ENCODE measurements at places on chromosomes 7 and 10.
A peak's percentile ranks its signal among the peaks of the same experiment; 100 is the strongest.

- no peak for DNase-seq
These were observed 54.2 kb downstream of the TACR2 start for GRCh38 chr10:69362471-69362954.

- peak; percentile 15 for DNase-seq
These were observed 8.9 kb downstream of the FBXL13 start for GRCh38 chr7:103065667-103066066.

- no peak for DNase-seq
These were observed 341.8 kb upstream of the CNTNAP2 start for GRCh38 chr7:145774777-145775176.

GRCh38 chr7:139762886-139763285 lies 14.9 kb downstream of the HIPK2 start:
- DNase-seq, result no peak

- DNase-seq, result no peak
These were observed 172.0 kb downstream of the PRPF18 start for GRCh38 chr10:13758756-13759155.

DNA sequence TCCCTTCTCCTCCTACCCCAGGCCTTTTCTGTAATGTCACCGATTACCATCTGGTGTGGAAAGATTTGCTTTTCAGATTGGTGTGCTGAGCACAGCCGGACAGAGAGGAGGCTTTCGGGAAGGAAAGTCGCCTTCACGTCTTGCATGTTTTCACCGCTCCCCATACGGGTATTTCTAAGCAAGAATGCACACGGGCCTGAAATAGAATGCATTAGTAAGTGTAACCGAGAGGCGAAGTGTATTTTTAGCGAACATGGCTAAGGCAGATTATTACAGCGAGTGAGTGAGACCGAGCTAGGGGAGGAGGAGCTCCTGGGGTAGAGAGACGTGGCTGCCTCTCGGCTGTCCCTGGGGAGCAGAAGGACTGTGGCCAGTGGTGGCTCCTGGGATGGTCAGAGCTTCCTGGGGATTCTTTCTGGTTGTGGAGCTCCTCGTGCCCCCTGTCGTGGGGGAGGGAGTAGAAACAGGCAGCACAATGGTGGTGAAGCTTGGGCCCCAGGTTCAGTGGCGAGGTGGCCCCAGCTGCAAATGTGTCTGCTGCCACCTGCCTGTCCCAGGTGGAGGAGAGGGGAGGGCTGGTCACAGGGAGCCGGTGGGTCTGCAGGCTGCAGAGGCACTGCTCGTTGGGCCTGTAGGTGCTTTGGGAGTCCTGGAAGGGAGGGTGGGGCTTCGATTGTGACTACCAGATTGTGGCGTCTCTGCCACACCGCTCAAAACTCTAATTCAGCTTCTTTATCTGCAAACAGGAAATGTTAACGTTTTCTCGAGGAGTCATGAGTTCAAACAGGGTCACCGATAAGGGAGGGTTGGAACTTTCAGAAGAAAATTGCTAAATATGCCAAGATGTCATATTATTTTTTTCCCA lies 135.8 kb downstream of the CAMK1D start:
- no peak for DNase-seq

DNA sequence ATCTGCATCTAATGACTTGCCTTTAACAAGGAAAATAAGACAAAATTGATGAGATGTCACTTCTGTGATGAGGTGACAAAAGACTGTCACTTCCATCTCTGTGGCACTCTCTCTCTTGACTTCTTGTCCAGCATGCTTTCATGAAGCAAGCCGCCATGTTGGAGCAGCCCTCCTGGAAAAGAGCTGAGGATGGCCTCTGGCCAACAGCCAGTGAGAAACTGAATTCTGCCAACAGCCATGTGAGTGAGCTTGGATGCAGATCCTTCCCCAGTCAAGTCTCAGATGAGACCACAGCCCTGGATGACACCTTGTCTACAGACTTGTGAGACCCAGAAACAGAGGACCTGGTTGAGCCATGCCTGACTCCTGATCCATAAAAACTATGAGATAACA lies 412.6 kb upstream of the SHH start:
- DNase-seq, result no peak

GRCh38 chr10:16904639-16905061 lies 87.4 kb upstream of the RSU1 start:
- DNase-seq, result no peak

GRCh38 chr10:84997870-84998269 lies 669.5 kb downstream of the CCSER2 start:
- no peak for DNase-seq

GRCh38 chr10:24891823-24892222 lies 60.6 kb downstream of the PRTFDC1 start:
- no peak for DNase-seq

- DNase-seq, result peak; percentile 53
These were observed 163.6 kb downstream of the PIP4K2A start for GRCh38 chr10:22550732-22551131.

DNA sequence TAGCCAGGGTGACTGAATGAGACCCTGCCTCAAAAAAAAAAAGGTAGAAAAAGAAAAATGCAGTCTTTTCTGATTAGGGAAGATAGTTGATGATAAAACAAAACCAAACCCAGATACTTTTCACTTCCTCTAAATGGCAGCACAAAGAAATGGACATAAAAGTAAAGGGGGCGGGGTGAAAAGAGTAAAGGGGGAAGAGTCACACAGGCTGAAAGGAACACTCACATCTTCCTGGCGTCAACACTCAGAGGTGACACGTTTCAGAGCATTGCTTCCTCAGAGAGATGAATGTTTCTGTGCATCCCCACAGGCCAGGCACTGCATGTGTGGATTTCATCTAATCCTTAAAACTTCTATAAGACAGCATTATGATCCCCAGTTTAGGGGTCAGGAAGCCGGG lies 81.2 kb downstream of the HIPK2 start:
- DNase-seq, result no peak

DNA sequence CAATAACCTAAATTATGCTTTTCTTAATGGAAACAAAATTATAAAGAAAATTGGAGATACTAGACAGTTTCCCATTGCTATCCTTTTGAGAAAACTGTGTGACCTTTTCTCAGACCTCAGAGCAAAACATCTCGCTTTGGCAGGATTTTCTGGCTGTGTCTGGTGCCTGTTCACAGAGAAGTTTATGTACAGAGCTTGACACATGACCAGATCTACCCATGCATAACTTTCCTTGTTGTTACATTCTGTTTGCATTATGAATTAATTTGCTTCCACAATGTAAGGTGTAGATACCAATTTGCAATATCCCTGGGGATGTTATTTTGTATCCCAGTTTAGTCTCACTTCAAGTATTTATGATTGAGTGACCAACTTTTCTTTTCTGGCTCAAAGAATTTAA lies 565.0 kb downstream of the XPNPEP1 start:
- no peak for DNase-seq

GRCh38 chr7:100369105-100369504 lies 4.2 kb upstream of the PILRA start:
- no peak for DNase-seq

DNA sequence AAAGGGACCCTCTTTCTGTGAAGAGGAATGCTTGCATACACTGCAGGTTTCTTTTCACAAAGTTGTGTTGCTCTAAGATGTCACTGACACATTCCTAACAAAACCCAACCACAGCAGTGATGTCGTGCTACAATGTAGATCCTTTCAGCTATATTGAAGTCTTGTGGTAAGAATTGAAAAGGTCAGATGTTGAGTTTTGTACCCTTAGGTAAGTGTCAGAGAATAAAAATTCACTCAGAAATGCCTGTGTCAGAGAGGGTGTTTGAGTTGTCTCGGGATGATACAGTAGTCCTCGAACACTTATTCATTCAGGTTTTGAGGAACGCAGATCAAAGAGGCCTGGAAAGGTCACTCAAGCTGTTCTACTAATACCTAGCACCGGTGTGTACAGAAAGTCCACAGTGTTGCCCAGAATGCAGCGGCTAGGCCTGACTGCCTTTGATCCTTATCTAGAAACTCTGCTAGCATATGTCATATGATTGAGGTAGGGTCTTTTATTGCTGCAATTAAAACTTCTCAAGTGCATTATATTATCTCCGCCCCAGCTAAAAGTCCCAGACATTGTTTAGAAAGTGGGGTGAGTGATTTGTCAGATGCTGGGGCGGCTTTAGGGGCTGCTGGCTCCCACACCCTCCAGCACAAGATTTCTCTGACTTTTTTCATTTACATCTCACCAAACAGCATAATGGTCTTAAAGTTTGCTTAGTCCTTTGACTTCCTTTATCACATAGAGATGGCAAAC lies 26.0 kb downstream of the RNF32 start:
- no peak for DNase-seq

- DNase-seq, result no peak
These were observed 104.8 kb downstream of the PLXNA4 start for GRCh38 chr7:132471515-132471914.

DNA sequence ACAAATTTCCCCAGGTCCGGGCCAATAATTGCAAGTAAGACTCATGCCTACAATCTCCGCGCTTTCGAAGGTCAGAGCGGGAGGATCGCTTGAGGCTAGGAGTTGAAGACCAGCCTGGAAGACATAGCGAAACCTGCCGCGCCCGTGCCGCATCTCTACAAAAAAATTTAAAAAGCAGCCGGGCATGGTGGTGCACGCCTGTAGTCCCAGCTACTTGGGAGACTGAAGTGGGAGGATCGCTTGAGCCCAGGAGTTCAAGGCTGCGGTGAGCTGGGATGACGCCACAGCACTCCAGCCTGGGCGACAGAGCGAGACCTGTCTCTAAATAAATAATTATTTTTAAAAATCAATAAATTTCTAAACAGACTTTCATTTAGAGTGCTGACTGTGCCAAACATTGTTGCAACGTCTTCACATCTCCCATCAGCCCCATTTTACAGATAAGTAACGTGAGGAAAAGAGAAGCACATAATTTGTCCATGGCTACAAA lies 494 bp upstream of the CFAP43 start:
- no peak for DNase-seq

GRCh38 chr7:33511778-33512177 lies 382.4 kb downstream of the BBS9 start:
- no peak for DNase-seq

DNA sequence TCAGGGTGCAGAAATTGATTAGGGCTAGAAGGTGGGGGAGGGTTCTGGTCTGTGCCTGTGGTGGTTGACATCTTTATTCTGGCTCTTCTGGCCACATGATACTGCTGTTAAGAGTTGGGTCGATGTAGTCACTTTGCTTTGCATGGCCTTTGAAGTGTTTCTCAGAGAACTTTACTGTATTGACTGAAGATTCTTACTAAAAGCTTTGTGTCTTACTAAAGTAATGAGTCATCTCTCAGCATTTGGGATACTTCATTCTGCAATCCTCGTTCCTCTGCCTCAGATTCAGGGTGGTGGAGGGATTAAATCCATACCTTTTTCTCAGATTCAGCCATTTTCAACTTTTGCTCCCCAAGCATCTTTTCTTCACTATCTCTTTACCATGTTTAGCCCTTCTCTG lies 38.6 kb downstream of the STEAP4 start:
- DNase-seq, result no peak

DNA sequence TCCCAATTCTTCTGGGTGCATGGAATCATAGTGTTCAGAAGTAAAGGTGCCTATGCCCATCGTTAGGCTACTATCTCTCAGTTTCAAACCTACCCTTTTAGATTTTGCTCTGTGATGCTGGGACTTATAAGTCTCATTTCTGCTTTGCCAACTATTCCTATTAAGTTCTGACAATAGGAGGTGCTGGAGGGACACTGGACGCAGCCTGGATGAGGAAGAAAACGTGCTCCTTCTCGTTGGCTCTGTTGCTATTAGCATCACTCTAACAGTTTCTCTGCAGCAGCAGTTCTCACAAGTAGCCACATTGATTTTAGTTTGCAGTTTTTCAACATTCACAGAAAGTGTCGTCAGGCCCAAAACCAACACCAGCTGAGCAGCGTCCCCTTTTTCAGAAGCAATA lies 72.4 kb downstream of the ABCC2 start:
- DNase-seq, result no peak

- DNase-seq, result no peak
These were observed 9.4 kb downstream of the EBF3 start for GRCh38 chr10:129954492-129955315.

DNA sequence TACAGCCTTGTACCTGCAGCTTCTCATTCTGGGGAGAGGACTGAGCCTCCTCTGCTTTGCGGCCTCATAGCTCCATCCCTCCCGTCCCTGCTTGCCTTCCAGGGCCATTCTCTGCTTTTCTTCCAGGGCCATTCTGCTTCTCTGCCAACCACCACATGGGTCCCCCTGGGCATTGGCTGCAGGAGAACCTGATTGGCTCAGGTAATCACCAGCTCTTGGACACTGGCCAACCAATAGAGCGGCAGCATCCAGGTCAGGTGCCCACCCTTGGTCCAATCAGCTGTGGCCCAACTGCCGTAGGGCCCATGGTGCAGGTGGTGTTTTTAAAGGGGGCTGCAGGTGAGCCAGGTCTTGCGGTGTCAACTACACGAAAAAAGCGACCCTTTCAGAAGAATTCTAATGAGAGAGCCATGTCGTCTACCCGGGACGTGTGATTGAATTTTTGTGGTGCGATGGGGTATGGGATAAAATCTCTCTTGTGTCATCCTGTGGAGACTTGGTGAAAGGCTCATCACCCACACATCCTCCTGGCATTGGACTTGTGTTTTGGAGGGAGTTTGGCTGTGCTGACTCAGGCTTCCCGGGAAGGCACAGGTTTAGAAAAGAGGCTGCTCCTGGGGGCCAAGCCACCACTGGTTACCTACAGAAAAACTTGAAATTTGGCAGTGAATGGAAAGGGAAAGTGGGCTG lies 46.0 kb upstream of the PODXL start:
- no peak for DNase-seq

GRCh38 chr7:92645114-92646061 lies 55.2 kb upstream of the FAM133B start:
- no peak for DNase-seq

DNA sequence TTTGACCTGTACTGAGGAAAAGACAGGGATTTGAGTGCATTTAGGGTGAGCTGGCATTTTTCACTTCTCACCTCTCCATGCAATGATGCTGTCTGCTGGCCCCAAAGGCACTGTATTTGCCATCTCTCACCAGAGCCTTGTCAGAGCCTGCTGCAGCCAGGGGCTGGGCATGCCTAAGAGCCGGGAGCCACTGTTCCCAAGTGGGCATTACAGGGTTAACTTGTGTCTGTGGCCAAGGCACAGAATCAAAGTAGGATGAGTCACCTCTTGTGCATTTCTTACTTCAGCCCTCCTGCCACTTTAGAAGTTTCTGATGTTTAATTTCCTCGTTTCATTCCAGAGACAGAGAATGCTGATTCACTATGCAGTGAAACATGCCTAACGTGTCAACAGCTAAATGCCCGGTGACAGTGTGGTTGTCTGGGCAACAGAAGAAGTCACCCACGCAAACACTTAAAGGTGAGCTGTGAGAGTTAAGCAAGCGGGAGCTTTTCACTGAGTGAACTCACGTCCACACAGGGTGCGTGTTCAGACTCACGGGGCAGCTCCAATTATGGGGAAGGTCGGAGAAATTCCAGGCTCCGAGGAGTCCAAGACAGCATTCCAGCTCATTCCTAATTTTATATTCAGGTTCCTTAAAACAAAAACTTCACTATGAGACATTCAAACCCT lies 57.1 kb upstream of the IGFBP3 start:
- no peak for DNase-seq

GRCh38 chr10:128186959-128187787 lies 61.0 kb upstream of the MKI67 start:
- no peak for DNase-seq

- no peak for DNase-seq
These were observed 48.3 kb upstream of the FAM171A1 start for GRCh38 chr10:15419279-15419874.

GRCh38 chr10:114953047-114953446 lies 15.1 kb downstream of the TRUB1 start:
- DNase-seq, result no peak

Data from stimulated activated CD8-positive, alpha-beta memory T cell treated with anti-CD3 and anti-CD28 coated beads, Interleukin-12 subunit alpha, Interleukin-12 subunit beta, amount 100 ng/mL, for 1 hour (primary cell).